ENCODE measurements at places on chromosomes 16 and 17.

- no peak for DNase-seq
Measured at GRCh38 chr17:37562016-37562745, 47.0 kb downstream of the SYNRG start.

GRCh38 chr17:76243826-76244679 lies 3.8 kb upstream of the RNF157 start:
- DNase-seq = no peak

- DNase-seq = peak; percentile 29
Measured at GRCh38 chr17:32819035-32819434, 57.9 kb downstream of the MYO1D start.

DNA sequence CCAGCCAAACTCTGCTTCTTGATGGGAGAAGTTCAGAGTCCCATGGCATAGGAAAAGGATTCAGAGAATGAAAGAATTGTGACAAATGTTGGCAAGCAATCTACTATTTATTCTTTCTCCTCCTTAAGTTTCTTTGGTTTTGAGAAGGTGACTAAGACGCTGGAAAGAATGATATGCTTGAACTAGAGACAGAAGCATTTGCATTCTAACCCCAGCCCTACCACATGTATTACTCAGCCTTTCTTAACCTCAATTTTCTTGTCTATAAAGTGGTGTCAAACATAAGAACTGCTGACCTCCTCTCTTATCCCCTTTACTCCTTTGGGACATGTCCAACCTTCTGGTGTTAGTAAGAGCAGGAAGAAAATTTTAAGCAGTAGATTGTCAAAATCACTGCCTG lies 124.7 kb downstream of the HS3ST2 start:
- no peak for DNase-seq

DNA sequence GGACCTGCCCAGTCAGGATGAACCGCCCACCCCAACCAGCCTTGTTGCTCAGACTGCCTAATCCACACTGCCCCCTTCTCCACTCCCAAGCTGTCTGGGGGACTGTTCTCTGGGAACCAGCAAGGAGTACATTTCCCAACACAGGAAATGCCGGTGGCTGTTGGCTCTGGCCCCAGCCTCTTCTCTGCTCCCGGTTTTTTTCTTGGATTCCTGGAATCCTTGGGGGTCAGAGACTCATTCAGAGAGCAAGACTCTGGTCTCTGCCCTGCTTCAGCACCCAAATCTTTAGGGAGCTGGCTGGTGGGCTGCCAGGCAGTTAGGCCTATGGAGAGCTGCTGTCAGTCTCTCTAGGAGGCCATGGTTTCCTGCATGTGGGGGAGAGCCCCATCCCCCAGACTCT lies 10.8 kb upstream of the MTMR4 start:
- peak; percentile 95 for DNase-seq

GRCh38 chr17:73710095-73710592 lies 65.9 kb upstream of the SDK2 start:
- DNase-seq = peak; percentile 29

- DNase-seq = peak; percentile 38
Measured at GRCh38 chr17:15654886-15655561, 29.1 kb downstream of the TRIM16 start.

GRCh38 chr16:87801679-87802259 lies 36.0 kb upstream of the KLHDC4 start:
- DNase-seq = no peak

DNA sequence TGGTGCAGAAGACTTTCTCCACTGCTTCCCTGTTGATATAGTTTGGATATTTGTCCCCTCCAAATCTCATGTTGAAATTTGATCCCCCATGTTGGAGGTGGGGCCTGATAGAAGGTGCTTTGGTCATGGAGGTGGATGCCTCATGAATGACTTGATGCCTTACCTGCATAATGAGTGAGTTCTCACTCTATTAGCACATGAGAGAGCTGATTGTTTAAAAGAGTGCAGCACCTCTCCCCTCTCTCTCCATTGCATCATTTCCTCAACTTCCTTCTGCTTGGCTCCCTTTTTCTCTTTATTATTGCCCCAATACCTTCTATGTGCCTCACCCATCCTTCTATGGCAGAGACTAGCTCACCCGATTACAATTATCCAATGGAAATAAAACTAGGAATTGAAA lies 90.8 kb upstream of the COX10 start:
- no peak for DNase-seq

GRCh38 chr17:8900626-8901585 lies 33.4 kb upstream of the PIK3R6 start:
- DNase-seq = no peak

DNA sequence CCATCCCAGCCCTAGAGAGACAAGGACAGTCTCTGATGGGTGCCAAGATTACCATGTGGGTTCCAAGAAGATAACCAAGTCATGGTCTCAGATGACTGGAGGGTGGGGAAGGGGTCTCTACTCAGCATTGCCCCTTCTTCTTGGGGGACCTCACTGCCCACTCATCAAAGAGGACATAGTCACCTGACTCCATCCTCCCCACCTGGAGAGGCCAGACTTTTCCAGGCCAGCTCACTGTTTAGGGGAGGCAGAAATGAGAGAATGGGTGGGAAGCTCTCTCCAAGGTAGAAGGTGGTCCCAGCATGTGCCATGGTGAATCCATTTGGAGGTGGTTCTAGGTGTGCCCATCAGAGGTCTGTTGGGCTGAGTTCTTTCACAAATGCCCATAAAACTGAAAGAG lies 20.7 kb upstream of the IL21R start:
- DNase-seq = no peak

DNA sequence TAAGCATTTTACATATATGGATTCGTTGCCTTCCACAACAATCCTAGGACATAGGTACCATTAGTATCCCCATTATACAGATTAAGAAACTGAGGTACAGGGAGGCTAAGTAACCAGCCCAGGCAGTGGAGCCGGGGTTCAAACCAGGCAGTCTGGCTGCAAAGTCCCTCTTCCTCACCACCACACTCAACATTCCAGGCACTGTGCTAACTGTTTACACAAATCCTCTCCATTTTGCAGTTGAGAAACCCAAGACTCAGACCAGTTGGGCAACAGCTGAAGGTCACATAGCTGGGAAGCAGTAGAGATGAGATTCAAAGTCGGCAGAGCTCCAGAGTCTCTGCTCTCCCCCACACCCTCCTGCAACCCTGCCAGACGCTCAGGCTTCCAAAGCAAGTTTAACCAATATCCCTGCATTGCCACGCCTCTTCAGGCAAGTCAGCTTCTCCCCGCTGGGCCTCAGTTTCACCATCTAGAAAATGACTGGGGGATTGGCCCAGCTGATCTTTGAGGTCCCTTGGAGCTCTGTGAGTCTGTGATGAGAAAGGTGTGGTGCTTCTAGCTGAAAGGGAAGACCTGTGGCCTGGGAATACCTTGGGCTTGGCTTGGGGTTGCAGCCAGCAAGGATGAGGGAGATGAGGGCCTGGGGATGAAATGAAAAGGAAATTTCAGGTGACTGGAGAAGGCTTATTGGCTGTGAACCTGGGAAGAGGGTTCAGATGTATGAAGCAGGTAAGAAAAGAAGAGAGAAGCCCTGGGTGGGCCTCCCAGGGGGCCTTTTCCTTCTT lies 14.0 kb downstream of the CCR7 start:
- DNase-seq = peak; percentile 100

DNA sequence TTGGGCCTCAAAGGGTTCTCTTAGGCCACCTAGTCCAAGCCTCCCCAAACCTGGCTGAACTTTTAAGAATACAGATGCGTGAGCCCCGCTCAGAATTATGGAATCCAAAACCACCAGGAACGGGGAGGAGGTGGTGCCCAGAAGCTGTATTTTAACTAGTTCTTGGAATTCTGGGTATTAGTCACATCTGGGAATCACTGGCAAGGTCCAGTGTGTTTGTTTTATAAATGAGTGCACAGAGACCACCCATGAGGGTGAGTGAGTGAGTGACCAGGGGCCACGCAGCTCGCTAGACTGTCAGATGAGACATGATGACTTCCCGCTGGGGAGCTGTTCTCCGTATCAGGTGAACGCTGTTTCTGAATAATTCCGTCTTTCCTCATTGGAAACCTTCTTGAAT lies 14.2 kb downstream of the KLHL36 start:
- no peak for DNase-seq

GRCh38 chr17:15659663-15660062 lies 24.4 kb downstream of the TRIM16 start:
- DNase-seq = peak; percentile 46

DNA sequence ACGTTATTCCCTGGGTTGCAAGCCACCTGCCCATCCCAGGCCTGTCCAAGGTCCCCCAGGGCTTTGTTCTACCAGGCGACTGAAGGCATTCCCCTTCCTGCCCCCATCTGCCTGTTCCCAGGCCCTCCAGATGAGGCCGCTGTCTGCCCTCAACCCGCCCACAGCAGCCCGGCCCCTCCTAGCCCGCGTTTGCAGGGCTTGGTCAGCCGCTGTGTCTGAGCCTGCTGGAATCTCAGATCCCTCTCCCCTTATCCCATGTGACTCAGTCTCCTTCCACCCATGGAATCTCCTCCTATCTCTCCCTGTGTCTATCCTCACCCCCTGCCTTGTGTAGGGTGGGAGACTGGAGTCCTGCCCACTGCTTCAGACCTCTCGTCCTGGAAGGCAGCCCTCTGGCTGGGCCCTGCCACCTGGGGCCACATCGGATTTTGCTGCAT lies 186.0 kb upstream of the TNRC6C start:
- peak; percentile 70 for DNase-seq

DNA sequence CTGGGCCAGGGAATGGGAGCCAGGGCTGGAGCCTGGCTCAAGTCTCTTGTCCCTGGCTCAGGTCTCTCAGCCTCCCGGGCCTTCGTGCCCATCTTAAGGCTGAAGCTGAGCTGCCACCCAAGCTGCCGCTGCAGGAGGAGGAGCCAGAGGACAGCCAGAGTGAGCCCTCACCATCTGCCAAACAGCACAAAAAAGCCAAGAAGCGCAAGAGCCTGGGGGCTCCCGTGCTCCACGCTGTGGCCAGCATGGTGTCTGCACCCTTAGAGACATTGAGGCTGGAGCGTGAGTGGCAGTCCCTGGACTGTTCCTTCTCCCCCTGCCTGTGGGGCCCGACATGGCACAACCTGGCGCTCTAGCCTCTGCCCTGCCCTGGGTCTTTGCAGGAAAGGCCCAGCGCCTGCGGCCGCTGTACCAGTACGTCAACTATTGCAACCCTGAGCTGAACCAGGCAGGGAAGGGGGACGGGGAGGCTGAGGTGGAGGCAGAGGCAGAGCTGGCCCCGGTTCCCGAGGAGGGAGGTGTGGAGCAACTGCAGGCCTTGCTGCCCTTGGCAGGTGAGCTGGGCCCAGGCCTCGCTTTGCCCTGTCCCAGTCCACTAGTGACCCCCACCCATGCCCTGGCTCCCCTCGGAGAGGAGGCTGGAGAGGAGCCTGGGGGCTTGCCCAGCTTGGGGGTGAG lies 1.3 kb downstream of the C16orf86 start:
- peak; percentile 83 for DNase-seq

DNA sequence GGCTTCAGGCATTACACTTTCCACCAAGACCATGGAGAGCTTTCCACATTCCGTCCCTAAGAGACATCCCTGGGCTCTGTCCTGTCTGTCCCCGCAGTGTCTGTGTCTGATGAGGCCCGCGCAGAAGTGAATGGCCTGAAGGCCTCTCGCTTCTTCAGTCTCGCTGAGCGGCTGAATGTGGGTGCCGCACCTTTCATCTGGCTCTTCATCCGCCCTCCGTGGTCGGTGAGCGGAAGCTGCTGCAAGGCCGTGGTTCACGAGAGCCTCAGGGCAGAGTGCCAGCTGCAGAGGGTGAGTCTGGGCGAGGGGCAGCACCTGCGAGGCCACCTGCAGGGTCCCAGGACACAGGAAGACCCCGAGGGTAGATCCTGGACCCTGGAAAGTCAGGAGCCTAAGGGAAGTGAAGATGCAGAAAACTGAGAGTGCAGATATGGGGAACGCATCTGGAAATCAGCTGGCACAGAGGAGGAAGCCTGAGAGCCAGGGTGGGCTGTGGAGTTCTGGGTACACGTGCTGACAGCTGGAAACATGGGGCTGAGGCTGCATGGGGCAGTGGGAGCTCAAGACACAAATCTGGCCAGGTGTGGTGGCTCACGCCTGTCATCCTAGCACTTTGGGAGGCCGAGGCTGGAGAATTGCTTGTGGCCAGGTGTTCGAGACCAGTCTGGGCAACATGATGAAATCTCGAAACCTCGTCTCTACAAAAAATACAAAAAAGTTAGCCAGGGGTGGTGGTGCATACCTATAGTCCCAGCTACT lies 8.0 kb downstream of the CCNF start:
- no peak for DNase-seq

Measured in amniotic epithelial cell (primary cell).